ENCODE measurements at places on chromosomes 11 and 22.

DNA sequence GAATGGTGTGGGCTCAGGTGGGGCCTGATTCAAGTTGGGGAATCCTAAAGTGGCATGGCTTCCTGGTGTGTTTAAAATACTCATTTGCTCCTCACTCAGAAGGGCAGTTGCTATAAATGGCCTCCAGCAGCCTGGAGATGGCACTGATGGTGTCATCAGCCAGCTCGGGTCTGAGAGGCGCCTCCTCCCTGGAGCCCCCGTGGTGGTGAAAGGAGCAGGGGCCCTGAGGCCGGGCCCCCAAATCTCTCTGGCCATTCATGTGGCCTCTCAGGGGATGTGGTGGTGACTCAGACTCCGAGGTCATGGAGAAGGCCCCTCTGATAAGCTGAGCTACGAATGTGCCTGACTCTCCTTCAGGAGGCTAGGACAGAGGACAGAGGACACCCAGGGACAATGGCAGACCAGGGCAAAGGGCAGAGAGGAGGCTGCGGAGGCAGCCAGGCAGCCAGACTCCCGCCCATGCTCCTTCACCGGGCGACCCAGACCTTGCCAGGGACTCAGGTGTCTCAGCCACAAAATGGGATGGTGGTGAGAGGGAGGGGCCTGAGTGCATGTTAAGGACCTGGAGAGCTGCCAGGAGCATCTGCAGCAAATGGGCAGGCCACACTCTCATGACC lies 129.2 kb downstream of the CTTN start:
- DNase-seq: no peak

DNA sequence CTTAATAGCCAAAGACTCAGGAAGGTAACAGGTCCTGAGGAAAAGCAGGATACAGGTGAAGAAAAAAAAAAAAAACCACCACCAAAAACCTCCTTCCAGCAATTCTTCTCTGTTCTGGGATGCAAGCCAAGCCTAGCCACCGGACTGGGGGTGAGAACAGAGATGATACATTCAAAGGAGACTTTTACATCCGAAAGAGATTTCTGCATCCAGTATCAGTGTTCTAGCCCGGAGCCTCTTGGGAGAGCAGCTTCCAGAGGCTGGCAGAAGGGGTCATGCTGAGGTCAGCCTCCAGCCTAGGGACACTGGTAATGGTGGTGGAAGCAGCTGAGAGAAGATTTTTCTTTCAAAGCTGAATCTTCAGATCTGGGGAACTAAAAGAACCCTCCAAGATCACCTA lies 76.2 kb downstream of the KCNC1 start:
- DNase-seq: no peak

DNA sequence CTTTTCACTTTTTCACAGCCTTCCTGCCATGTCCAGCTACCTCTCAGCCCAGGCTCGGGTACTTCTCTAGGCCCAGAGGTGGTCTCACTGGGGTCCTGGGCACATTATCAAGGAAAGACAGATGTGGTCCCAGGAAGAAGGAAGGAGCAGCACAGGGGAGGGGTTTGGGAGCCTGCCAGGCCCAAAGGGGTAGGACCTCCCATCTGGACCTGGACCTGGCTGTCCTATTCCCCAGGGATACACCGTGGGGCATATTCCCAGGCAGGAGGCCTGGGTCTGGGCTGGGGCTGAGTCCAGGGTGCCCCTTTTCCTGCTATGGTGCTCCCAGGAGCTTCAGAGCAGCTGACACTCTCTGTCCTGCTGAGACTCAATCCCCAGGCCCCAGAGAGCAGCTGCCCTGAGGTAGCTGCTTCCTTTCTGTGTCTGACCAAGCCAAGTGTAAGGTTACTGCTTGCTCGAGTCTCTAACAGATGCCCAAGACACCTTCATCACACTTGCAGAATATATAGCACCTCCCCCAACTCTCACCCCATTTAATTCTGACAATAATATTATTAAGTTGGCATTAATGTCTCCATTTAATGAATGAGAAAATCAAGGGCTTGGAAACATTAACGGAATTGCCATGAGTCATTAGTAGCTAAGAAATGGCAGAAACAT lies 232.0 kb downstream of the BUD13 start:
- no peak for DNase-seq

GRCh38 chr22:41925783-41926460 lies 684 bp downstream of the TNFRSF13C start:
- peak; percentile 40 for DNase-seq

- DNase-seq: peak; percentile 51
Observed at GRCh38 chr11:32118025-32118974, 27.4 kb downstream of the RCN1 start.

GRCh38 chr11:77140231-77140851 lies 12.3 kb downstream of the MYO7A start:
- DNase-seq: no peak

GRCh38 chr22:19706661-19707151 lies 7.6 kb upstream of the SEPTIN5 start:
- no peak for DNase-seq

DNA sequence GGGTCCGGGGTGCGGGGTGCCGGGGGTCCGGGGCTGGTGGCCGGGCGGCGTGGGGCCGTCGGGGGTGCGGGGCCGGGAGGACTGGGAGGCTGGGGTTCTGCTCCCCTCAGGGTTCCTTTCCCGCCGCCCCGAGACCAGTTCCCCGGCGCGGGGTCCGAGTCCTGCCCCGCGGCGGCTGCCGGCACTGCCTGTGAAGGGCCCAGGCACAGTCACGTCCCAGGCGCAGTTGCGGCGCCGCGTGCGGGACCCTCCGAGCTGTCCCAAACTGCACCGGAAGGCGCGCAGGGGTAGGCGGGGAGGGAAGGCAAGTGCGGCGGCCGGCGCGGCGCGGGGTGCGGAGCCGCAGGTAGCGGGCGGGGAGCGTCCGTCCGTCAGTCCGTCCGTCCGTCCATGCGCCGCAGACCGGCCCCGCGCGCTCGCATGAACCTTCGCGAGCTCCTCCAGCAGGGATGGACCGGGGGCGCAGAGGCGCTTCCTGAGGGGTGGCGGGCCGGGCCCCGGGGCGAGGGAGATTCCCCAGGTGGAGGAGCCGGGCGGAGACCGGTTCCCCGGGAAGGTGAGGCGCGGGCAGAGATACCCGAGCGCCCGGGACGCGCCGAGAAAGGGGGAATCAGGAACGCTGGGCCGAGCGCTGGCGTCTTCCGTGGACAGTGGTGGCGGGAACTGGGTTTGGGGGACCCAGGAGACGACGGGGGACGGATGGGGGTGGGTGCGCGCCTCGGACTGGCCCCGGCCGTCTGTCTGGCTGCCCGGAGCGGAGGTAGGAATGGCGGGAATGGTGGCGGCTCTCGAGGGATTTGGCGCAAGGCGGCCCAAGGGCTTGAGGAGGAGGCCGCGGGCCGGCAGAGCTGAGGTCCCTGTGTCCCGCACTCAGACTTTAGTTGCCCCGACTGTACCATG lies 3.1 kb upstream of the ADORA2A start:
- no peak for DNase-seq

DNA sequence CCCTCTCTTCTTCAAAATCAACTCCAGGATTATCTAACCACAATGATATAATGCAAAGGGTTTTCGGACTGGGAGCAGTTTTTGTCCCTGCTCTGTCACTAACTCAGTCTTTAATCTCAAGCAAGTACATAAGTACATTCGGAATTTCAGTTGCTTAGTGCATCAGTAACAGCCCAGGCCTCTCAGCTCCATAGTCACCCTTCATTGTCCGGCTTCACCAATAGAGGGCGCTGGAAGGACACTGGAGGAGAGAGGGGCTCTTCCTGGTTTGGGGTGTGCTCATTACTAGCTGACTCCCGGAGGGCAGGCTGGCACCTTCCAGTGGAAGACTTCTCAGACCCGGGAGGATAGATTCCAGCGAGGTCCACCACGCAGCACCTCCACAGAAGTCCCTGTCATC lies 90.4 kb upstream of the PDGFD start:
- DNase-seq: peak; percentile 43

GRCh38 chr11:59187035-59187434 lies 15.1 kb downstream of the DTX4 start:
- DNase-seq: no peak

- DNase-seq: no peak
Observed at GRCh38 chr11:69541001-69541285, 59.5 kb downstream of the LINC01488 start.

GRCh38 chr22:27808451-27809225 lies 7.1 kb upstream of the MN1 start:
- DNase-seq: no peak

DNA sequence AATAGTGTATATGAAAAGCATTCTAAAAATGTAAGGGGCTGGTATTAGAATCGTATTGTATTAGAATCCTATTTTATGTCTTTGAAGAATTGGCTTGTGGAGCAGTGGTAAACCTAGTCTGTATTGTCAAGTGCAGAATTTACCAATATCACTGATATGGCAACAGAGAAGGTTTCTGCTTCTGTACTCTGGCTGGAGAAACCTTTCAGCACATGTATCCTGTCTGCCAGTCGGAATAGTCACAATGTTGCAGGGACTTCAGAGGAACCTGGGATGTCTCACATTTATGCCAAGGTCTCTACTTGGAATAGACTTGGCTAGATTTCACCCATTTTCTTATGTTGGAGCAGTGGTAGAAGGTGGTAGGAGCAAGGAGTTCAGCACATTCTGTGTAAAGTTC lies 4.4 kb downstream of the MTMR3 start:
- DNase-seq: no peak

GRCh38 chr11:76861490-76861953 lies 804 bp downstream of the ACER3 start:
- DNase-seq: no peak

DNA sequence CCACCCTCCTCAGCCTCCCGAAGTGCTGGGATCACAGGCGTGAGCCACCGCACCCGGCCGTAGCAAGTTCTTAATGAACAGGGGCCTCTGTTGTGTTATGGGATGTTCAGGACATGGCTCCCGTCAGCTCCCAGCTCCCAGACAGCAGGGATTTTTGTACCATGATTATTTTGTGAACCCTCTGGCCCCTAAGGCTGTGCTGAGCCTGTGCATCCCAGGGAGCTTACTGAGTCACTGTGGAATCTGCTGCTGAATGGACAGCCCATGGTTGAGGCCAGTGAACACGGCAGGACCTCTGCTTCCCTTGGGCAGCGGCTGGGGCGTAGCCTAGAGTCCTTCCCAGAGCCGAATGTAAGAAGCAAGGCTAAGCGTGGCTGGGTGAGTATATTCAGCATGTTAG lies 245.2 kb downstream of the NTM start:
- peak; percentile 27 for DNase-seq

GRCh38 chr11:121521145-121522042 lies 68.6 kb upstream of the SORL1-AS1 start:
- DNase-seq: no peak

- no peak for DNase-seq
Observed at GRCh38 chr22:27397954-27398342, 403.6 kb downstream of the MN1 start.

DNA sequence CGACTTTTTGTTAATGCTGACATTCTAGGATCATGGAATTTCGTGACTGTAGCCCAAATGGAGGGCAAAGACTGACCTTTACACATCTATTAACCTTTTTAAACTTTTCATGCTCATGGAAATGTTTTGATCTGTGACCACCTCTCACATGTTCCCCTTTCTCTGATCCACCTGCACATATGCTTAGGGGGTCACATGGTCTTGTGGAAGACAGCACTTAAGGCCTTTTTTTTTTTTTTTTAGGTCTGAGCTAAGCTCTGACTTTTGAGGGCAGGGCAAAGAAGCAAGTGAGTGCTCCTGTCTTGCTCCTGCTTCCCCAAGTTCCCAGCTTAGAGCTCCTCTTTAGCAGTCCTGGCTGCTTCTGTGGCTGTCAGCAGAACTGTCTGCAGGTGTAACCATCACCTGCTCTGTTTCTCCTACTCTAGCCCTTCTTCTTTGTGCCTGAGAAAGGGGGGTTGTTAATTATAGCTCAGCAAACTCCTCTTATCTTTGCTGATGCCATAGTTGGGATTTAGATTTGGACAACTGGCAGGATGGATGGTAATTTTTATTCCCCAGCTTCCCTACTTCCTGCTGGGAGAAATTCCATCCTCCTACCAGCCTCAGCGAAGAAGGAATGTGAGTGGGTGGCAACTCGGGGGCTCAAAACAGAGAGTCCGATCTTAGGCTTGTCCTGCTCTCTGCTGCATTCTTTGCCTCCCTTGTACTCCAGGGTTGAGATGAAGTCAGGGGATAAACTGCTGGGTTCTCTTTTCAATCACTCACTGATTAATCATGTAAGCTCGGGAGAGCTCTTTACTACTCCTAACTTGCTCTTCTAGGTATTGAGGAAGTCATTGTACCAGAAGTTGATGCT lies 64.4 kb downstream of the GRAMD1B start:
- DNase-seq: peak; percentile 60

DNA sequence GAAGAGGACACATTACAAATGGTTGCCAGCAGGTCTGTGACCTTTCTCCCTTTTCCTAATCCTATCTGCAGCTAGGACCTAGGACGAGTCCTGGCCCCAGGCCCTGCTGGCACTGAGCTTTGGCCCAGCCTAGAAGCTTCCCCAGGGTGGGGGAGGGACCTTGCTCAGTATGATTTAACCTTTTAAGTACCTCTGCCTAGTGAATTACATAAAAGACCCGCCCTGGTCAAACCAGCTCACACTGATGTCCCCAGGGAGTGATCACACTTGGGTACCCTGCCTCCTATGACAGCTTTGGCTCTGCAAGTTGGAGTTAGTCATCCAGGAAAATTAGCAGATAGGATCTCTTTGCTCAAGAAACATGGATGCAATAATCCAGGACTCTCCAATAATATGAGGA lies 21.9 kb downstream of the ASCC2 start:
- DNase-seq: no peak

GRCh38 chr11:44886790-44887140 lies 63.9 kb downstream of the TP53I11 start:
- peak; percentile 84 for DNase-seq

- peak; percentile 73 for DNase-seq
Observed at GRCh38 chr11:30488304-30488998, 97.7 kb downstream of the MPPED2 start.

GRCh38 chr11:57888386-57888785 lies 126.8 kb downstream of the CTNND1 start:
- no peak for DNase-seq

GRCh38 chr11:2807025-2807681 lies 78.4 kb downstream of the CDKN1C start:
- DNase-seq: no peak

- peak; percentile 53 for DNase-seq
Observed at GRCh38 chr22:45645526-45646414, 25.9 kb upstream of the ATXN10 start.

GRCh38 chr11:84558085-84558905 lies 1068.8 kb downstream of the DLG2 start:
- DNase-seq: peak; percentile 43

GRCh38 chr22:36729321-36729720 lies 25.8 kb upstream of the CACNG2 start:
- DNase-seq: no peak

GRCh38 chr11:44945666-44946065 lies 5.0 kb downstream of the TP53I11 start:
- DNase-seq: no peak

DNA sequence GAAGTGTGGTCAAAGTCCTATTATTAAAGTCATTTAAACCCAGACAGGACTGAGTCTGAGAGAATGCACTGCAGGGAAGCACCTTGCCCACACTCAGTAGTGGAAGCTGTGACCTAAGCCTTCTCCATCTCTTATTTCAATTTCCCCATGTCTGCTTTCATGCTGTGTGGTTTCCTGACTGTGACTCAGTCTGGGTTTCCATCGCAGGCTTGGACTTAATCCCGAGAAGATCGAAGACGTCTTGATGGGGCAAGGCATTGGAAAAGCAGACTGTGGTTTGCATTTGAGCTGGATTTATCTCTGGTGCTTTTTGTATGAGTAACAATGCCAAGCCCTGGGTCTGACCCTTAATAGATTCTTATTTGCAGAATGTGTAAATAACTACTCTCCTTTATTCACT lies 238.9 kb downstream of the NTM start:
- DNase-seq: peak; percentile 93

- DNase-seq: no peak
Observed at GRCh38 chr11:75759832-75760231, 8.7 kb upstream of the DGAT2 start.

GRCh38 chr22:39524753-39525657 lies 4.6 kb downstream of the ATF4 start:
- no peak for DNase-seq
